Right renal cortex interstitium (tissue), 3 donors: ENCODE measurements at places on chromosomes 7 and 10. TPM values are rescaled to one million over a fixed set of nuclear protein-coding genes. Genes with fewer than 3 reads are reported as not detected.

DNA sequence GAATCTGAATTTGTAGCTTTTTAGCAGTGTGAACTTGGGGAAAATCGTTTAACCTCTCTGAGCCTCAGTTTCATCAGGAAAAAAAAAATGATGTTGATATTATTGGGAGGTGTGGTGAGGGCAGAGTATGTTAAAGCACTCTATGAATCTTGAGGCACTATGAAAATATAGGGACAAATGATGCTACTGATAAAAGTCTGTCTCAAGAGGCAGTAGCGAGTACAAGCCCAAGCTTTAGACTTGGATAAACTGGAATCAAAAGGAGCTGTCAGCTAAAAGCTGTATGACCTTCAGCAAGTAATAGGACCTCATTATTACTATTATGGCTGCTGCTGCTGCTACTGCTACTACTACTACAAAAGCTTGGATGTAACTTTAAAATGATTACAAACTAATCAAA lies 8.4 kb downstream of the ZNF277 start:
- no peak for DNase-seq

- DNase-seq: no peak
Measured at GRCh38 chr10:56348101-56348500, 13.0 kb downstream of the ZWINT start.

- no peak for DNase-seq
Measured at GRCh38 chr7:118079369-118079768, 104.6 kb upstream of the LSM8 start.

DNA sequence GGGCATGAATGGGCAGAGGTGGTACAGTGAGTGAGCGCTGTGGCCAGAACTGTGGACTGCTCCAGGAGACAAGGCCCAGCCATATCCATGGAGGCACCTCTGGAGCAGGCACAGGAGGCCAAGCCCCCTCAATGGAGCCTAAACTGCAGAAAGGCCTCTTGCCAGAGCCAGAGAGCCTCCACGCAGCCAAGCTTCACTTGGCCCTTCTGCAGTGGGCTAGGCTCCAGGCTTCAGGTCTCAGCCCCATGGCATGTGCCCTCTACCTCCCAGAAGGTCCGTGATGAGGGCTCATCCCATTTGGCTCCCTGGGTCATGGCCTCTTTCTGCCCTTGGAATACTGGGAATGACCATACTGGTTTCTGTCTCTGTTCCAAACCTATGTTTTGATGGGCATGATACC lies 8.9 kb downstream of the PDE1C start:
- DNase-seq: no peak

Gene C10orf53
- 0.13 TPM for polyA plus RNA-seq

DNA sequence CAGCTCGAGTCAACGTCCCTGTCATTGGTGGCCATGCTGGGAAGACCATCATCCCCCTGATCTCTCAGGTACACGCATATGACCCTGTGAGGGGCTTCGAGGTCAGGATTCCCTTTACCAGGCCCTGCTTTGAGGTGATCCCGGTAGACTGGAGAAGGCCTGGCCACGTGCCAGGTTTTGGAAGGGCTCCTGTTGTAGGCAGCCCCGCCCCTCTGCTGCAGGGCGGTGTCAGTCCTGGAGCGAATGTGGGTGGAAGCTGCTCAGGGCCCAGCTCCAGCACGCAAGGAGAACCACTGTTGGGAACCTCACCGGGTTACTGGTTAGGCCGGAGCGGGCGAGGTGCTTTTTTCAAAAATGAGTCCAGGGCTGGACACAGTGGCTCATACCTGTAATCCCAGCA lies 15.6 kb downstream of the MDH2 start:
- no peak for DNase-seq

Gene MBL2
- not detected for polyA plus RNA-seq

DNA sequence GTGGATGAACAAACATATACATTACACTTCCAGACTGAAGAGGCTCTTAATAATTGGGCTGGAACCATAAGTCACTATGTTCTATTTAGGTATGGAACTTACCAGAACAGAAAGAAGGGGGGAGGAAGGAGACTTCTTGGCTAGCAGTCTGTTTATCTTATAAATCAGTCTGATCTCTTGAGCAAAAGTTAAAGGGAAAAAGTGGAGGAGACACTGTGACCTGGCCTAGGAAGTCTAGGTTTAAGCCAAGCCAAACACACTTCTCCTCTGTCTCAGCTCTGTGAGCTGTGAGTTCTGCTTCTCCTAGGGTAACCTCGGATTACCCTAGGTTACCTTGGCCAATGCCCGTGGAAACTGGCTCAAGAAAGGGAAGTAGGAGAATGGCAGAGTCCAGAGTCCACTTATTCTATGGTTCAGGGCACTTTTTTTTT lies 95.2 kb downstream of the PFKFB3 start:
- DNase-seq: no peak

DNA sequence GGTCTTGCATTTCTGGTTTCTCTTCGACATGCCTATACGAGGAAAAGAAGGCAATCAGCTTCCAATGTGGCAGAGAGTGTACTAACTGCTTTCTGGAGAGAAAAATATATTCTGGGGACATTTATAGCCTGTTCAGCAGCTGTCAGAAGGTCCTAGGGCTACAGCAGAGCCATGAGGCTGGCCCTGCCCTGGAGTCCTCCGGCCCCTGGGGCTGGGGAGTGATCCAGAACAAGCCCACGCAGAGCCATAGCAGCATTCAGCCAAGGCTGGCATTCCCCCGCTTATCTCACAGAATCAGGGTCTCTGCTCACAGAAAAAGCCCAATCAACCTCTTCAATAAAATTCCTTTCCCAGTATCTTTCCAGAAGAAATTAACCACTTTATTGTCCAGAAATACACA lies 48.9 kb downstream of the FZD1 start:
- no peak for DNase-seq

Gene TPK1
- 10.9 TPM for polyA plus RNA-seq

GRCh38 chr7:75737856-75738603 lies 711 bp downstream of the HIP1 start:
- no peak for DNase-seq

Gene CYP3A5
- 1.00 TPM for polyA plus RNA-seq

Gene ZNF248
- 33.7 TPM for polyA plus RNA-seq

GRCh38 chr10:128098631-128099030 lies 27.6 kb downstream of the MKI67 start:
- no peak for DNase-seq

DNA sequence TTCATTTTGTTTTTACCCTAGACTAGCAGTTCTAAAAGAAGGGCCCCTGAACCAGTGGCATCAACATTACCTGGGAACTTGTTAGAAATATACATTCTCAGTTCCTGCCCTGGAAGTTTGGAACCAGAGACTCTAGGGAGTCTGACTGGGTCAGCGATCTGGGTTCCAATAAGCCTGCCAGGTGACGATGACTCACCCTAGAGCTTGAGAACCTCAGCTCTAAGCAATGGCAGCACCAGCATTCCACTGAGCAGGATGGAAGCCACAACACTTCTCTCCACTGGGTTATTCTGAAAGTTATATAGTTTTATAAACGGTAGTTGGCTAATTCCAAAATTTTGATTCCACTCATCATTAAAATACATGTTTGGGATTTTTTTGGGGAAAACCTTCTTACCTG lies 97.0 kb upstream of the AMPH start:
- no peak for DNase-seq

GRCh38 chr7:132551886-132552285 lies 24.4 kb downstream of the PLXNA4 start:
- no peak for DNase-seq

Gene CDHR1
- 0.53 TPM for polyA plus RNA-seq

DNA sequence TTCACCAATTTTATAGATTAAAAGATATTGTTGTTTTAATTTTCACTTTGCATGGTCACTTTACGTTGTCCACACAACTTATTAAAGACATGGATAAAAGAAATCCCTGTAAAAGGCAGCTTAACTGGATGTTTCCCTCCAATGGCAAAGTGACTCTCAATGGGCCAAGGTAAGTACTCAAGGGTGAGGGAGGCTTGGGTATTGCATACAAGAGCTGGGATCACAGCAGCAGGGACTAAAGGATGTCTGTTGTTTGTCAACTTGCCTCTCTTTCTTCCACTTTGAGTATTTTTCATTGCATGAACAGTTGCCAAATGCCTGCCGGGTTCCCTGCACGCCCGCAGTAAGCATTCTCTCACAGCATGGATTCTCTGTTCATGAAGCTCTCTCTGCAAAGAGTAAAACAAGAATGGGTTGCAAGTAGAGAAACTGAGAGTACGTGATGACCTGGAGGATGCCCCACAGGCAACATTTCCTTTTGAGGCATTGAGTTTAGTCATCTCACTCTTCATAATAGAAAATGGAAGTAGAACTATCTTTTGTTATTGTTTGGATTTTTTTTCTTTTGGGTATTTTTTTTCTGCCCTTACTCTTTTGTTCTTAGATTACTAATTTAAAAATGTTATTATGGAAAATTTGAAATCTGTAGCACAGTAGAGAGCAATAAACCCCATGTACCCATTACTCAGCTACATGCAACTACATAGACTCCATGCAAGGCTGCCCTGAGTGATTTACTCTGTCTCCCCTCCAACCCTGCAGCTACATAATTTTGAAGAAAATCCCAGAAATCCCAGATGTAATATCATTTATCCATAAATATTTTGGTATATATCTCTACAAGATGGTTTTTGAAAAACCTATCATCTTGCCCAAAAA lies 26.3 kb downstream of the GPR141 start:
- DNase-seq: no peak

DNA sequence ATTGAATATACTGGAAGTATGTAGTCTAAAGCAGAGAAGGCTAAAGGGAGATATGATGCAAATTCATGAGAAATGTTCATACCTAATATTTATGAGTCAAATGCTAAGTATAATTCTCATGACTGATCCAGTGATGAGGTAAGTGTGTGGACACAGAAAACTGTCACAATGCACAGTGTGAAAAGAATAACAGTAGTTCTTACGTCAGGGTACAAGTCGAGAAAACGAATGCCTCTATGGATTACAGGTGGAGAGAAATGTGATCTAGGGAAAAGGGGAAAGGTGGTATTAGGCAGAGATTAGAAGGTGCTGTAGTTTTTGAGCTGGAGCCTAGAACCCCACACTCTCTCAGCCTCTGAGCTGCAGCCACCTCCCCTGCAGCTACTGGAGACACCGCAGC lies 542.0 kb downstream of the CNTNAP2 start:
- no peak for DNase-seq

Gene NAT16
- polyA plus RNA-seq: not detected

GRCh38 chr7:91344911-91345310 lies 80.7 kb downstream of the FZD1 start:
- no peak for DNase-seq

- no peak for DNase-seq
Measured at GRCh38 chr10:123139521-123140163, 3.9 kb downstream of the HMX3 start.

DNA sequence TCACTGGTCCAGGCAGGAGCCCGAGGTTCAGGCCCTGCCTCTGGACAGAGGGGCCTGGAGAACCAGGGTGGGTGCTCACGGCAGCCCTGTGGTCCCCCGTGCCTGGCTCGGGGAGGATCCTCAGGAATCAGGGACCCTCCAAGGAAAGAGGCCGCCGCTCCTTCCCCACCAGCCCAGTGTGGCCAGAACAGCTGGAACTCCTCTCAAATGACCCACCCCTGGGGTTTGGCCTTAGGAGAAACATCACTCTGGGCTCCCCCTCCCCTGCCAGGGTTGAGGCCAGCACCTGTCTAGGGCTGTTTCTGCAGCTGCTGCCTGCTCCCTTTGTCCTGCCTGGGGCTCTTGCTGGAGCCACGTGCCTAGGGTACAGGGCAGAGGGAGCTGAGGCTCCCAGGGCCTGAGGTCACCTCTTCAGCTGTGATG lies 161.0 kb downstream of the RNF216 start:
- DNase-seq: no peak

- no peak for DNase-seq
Measured at GRCh38 chr10:80580638-80581468, 43.2 kb downstream of the SH2D4B start.

DNA sequence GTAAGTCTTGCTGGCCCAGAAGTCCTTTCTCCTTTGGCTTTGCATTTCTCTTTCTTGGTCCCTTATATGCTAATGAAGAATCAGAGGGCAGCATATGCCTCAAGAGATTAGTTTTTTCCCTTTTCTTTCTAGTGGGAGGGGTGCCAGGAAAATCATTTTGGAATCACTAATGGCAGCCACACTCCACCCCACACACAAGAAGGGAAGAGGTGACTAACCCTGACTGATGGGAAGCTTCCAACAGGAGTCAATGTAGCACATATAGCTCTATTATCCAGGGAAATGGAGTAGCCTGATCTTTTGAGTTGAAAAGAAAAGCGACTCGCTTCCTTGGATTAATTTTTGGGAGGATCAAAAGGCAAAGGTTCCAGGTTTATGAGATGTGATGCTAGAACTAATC lies 225.3 kb downstream of the KIF20B start:
- DNase-seq: no peak

Gene GALNT11
- 122 TPM for polyA plus RNA-seq

Gene SFRP5
- 0.16 TPM for polyA plus RNA-seq

DNA sequence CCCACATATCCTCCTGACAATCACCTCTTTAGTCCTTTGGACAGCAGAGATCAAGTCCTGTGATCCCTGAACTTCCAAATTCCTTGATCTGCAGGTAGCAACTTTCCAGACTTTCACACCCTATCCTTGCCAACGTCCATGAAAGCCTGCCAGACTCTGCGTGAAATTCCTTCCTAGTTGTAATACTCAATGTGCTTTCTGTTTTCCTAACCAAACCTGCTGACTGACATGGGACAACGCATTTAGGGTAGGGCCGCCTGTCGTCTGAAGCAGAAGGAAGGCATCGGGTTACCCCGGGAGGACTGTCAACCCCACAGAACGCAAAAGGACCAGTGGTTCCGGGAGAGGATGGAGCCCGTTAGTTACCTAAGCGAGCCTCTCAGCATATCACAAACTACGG lies 23.9 kb downstream of the ITGA8 start:
- DNase-seq: no peak

DNA sequence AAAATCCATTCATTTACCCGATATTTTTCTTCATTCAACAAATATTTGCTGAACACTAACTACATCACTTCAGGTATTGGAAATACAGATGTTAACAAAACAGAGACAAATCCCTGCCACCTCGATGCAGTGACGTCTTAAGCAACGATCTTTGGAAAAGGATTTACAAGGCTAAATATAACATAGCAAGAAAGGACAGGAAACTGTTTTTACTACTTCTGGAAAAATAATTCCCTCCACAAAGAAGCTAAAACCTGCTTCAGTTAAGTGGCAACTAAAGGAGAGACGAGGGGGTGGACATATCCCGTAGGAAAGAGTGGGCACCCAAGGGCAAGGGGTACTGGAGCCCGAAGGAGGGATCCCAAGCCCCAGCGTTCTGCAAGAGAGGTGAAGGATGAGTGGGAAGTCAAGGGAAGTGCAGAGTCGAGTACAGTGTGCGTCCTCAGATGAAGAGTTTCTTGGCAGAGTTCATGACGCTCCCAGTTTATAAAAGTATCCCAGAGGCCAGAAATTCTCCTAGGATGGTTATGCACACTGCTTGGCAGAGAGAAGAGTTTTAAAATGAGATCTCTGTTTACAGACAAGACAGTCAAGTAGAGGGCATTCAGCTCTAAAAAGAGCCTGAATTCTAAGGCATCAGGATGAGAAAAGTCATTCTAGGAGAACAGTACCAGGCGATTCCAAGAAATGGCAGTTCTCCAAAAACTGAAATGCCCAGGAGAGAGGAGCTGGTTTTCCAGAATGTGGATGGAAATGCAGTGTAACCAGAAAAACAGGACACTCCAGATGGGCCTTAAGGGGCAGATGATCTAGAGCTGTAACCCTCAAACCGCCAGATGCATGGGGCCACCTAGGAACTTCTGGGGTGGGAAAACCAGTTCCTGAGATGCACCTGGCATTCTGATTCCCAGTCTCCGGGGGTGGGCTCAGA lies 97.3 kb downstream of the GRB10 start:
- no peak for DNase-seq

GRCh38 chr7:95596198-95597063 lies at the start of gene PDK4:
Gene PDK4 (minus strand): TSS chr7:95596516. CDS start chr7:95596293, 223 bp downstream.
- no peak for DNase-seq

- DNase-seq: no peak
Measured at GRCh38 chr10:2918489-2918888, 148.9 kb upstream of the PFKP start.

Gene PLEKHS1
- polyA plus RNA-seq: not detected
